ENCODE measurements at places on chromosomes 3 and 15. TPM values are rescaled to one million over a fixed set of nuclear protein-coding genes. Genes with fewer than 3 reads are reported as not detected.

- DNase-seq: no peak
Measured at GRCh38 chr15:37789397-37789786, 145.0 kb upstream of the TMCO5A start.

- peak; percentile 11 for DNase-seq
Measured at GRCh38 chr3:54967731-54968161, 39.9 kb upstream of the LRTM1 start.

GOLGA8H gene
- total RNA-seq: 1.6 TPM

GRCh38 chr15:52783929-52784798 lies 6.0 kb downstream of the ONECUT1 start:
- no peak for DNase-seq

- DNase-seq: no peak
Measured at GRCh38 chr3:13073326-13074005, at the start of gene IQSEC1. Gene IQSEC1, minus strand, starts transcription at chr3:13073429. Its CDS starts 415 bp downstream, at chr3:13073014.

DNA sequence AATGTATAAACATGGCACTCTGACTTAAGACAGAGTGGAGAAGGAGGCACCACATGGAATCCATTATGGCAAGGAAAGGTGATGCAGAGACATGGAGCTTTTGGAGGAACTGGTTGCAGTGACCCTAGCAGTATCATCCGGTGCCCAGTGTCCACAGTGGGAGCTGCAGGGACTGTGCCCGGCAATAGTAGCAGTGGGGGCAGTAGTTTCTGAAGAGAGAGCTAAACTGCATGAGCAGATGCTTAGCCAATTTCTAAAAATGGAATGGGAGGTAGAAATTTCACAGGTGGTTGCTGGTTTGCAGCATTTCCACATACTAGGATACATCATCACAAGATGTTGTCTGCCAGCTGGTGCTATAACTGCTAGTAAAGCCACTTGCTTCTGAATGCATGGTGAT lies 7.8 kb upstream of the TM2D3 start:
- no peak for DNase-seq

GRCh38 chr3:80395023-80395422 lies 627.2 kb upstream of the ROBO1 start:
- DNase-seq: no peak

- peak; percentile 25 for DNase-seq
Measured at GRCh38 chr3:28924744-28925360, 356.0 kb upstream of the RBMS3 start.

DNA sequence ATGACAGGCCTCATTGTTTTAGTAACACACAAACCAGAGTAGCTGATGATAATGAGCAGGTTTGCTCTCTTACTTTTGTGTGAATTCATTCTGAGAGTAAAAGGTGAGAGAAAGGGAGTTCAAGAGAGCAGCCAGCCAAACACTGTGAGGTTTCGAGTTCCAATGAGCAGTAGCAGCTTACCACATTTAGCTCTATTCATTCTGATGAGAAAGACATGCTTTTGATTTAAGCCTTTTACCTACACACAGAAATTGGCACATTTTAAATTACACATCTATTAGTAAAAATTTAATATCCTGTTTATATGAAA lies 28.0 kb downstream of the GLDN start:
- no peak for DNase-seq

DNA sequence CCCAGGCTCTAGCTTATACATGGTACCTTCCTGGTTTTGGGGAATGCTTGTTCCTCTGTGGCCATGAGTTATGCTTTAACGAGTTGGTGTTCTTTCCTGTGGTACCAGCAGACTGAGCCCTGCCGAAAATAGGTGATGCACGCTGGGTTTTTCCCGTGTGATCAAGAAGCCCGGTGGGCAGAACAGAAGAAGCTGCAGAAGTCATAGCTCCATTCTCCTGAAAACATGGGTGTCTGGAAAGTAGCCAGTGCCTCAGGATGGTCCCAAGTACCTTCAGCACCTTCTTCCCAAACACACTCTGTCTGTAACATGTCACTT lies 25.2 kb downstream of the MAPKBP1 start:
- no peak for DNase-seq

DNA sequence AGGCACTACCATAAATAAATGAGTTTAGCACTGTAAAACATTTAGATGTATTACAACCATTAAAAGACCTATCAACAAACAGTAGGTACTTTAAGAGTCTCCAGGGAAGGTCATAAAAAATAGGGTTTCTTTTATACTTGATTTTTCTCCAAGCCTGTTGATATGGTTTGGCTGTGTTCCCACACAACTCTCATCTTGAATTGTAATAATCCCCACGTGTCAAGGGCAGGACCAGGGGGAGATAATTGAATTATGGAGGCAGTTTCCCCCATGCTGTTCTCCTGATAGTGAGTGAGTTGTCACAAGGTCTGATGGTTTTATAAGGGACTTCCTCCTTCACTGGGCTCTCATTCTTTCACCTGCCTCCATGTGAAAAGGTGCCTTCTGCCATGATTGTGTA lies 468.9 kb upstream of the UBE2E2 start:
- no peak for DNase-seq

- DNase-seq: no peak
Measured at GRCh38 chr3:150451329-150452048, 43.4 kb downstream of the TSC22D2 start.

- no peak for DNase-seq
Measured at GRCh38 chr15:70480196-70480856, 283.0 kb downstream of the UACA start.

ESYT3 gene
- total RNA-seq: 0.16 TPM

DNA sequence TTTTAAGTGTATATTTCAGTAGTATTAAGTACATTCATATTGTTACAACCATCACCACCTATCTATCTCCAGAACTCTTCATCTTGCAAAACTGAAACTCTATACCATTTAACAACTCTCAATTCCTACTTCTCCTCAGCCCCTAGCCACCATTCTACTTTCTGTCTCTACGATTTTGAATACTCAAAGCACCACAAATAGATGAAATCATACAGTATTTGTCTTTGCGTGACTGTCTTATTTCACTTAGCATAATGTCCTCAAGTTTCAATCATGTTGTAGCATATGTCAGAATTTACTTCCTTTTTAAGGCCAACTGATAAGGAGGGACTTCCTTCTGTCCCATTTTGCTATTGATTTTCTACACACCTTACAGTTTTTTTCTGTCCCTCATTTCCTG lies 593.3 kb downstream of the FHIT start:
- DNase-seq: no peak

DNA sequence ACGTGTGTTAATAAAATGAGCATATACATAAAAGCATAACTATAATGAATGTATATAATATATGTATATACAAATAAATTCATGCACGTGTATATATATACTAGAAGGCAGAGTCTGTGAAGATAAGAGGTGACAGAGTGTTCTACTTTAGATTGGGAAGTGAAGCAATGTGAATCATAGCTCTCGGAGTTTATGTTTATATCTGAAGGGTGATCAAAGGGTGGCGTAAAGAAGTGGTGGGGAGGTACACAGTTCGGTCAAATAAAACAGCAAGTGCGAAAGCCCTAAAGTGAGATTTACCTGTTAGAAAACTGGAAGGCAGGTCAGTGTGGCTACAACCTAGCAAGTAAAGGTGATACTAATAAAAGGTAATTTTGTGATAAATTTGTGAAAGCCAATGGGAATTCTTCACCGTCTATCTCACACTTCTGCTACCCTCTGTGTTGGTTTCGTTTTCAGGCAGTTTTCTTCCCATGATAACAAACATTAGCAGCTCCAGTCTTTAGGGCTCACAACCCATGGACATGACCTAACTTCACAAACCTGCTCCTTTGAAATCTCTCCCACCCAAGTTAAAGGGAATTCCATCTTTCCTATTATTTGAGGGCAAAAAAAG lies 46.7 kb upstream of the BCHE start:
- peak; percentile 43 for DNase-seq

DNA sequence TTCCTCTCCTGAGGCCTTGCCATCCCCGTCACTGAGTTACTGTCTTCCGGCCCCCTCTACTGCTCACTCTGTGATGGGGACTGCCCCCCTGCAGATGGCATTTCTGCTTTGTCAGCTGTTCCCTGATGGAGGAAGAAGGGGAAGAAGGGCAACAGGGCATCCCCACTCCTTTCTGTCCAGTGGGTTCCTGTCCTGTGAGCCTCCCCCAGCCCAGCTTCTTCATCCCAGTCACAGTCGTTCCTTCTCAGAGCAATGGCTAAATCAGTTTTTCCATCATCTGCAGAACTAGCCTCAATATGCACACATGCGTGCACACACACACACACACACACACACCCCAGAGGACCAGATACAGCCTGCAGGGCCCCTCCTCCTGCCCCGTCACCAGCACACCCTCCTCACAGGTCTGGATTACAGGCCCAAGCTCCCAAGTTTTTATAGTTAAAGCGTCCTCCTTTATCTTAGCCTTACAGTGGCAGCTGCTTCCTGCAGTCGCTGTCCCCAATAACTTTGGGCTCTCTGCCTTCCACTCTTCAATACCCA lies 21.4 kb downstream of the ALDH1L1 start:
- DNase-seq: no peak

SCAANT1 gene
- not detected for total RNA-seq

IL5RA gene
- total RNA-seq: not detected

DNA sequence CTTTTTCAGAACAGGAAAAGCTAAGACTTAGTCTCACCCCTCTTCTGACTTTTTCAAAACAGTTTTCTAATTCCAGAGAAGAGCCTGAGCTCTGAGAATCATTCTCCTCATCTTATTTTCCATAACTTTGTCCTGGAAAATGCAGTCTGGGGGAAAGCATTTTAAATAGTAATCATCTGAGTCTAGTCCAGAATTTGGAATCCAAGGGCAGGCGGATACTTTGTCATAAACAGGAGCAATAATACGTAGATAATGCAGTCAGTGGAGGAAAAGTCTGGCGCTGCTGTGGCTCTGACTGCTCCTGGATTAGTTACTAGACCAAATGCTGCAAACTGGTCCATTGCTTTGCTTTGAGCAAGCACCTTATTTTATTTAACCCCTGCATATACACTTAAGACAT lies 285.0 kb downstream of the THSD4 start:
- no peak for DNase-seq

PKM gene
- total RNA-seq: 2,886 TPM

GRCh38 chr3:129266651-129267050 lies 12.0 kb upstream of the HMCES start:
- DNase-seq: no peak

SLC12A1 gene
- not detected for total RNA-seq

- DNase-seq: no peak
Measured at GRCh38 chr3:177131927-177132636, 65.2 kb downstream of the TBL1XR1 start.

- DNase-seq: no peak
Measured at GRCh38 chr3:16092923-16093322, 81.6 kb upstream of the GALNT15 start.

DNA sequence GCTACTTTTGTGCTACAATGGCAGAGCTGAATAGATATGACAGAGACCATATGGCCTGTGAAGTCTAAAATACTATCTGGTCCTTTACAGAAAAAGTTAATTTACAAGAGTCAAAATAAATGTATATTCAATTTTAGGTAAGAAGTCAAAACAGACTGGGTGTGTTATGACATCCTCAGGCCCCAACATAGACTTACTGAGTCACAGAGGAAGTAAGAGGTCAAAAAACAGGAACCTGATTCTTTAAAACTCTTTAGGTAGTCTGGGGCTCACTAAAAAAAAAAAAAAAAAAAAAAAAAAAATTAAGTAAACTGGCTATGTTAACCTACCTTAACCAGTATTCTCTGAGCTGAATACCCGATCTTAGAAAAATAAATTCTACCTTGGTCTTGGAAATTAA lies 13.1 kb downstream of the DNAAF4 start:
- no peak for DNase-seq

GRCh38 chr3:183031826-183032225 lies 51.5 kb upstream of the DCUN1D1 start:
- DNase-seq: no peak

GRCh38 chr15:100172356-100173024 lies 169.3 kb downstream of the ADAMTS17 start:
- no peak for DNase-seq

DNA sequence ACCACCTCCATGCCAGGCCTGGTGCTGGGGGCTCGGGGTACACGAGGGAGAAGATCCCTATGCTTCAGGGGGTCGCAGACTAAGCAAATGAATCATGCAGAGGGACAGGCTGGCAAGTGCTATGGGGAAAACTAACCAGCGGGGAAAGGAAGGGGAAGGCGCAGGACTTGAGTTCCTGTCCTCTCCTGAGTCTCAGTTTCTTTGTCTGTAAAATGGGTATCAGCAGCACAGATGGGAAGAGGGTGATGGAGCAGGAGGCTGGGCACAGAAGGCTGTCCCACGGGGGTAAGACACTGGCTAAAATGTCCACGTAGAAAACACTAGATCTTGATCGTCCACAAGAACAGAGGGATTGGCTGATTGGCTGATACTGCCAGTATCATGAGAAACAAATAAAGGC lies 39.8 kb downstream of the RGMA start:
- DNase-seq: no peak

GRCh38 chr15:101499863-101500713 lies 10.6 kb upstream of the PCSK6 start:
- peak; percentile 76 for DNase-seq

DNA sequence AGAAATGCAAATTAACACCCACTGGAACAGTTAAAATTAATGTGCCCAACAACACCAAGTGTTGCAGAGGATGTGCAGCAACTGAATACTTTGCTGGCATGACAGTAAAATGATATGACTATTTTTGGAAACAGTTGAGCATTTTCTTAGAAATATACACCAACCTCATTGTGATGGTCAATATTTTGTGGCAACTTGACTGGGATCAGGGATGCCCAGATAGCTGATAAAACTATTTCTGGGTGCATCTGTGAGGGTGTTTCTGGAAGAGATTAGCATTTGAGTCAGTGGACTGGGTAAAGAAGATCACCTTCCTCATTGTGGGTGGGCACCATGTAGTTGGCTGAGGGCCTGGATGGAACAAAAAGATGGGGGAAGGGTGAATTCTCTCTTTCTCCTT lies 57.9 kb downstream of the RPLP1 start:
- no peak for DNase-seq

DNA sequence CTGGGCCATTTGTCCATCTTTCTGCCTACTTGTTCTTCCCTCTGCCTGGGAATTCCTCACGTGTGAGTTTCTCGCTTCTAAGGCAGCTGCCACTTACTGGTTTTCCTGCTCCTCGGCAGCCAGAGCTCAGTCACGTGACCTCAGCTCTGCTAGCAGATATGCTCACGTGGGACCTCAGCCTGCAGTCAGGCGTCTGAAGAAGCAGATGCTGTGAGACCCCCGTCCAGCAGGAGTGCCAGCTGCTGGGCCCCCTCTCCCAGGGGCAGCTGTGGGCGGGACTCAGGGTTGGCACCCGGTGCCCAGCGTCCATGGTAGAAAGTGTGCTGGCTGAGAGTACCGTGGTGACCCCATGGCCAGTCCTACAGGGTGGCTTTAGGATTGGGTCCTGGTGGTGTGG lies 161.3 kb upstream of the TLE3 start:
- no peak for DNase-seq

All from A172 (cell line).